ENCODE measurements at places on chromosomes 2 and 18.
A peak's percentile ranks its signal among the peaks of the same experiment; 100 is the strongest.

DNA sequence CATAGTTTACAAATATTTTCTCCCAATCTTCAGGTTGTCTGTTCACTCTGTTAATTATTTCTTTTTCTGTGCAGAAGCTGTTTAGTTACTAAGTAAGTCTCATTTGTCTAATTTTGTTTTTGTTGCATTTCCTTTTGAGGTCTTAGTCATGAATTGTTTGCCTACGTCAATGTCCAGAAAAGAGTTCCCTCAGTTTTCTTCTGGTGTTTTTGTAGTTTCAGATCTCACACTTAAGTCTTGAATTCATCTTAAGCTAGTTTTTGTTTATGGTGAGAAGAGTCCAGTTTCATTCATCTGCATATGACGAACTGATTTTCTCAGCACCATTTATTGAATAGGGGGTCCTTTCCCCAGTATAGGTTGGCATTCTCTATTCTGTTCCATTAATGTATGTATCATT is 1252.2 kb upstream of the TMEFF2 start:
- no peak for DNase-seq

- no peak for DNase-seq
Measured at GRCh38 chr2:230650585-230651137, 62.0 kb upstream of the CAB39 start.

- DNase-seq = peak; percentile 8
Measured at GRCh38 chr2:212227755-212228154, 310.8 kb downstream of the ERBB4 start.

GRCh38 chr2:194203898-194204297 is 1453.1 kb upstream of the SLC39A10 start:
- no peak for DNase-seq

DNA sequence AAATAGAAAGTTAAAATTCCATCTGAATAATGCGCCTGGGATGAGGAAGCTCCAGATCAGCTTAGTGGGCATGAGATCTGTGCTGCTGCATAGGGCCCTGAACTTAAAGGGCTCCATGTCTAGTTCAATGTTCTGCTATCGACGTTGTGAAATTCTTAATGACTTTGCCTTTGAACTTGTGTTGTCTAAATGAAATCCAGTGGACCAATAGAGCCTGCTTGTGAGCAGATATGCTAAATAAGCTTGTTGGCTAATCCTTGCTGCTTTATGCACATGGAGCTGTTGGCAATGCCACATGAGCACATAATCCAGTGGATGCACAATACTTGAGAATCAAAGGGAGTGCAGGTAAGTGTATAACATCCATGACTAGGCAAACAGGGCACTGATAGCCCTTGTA is 228.6 kb downstream of the TNS1 start:
- no peak for DNase-seq

DNA sequence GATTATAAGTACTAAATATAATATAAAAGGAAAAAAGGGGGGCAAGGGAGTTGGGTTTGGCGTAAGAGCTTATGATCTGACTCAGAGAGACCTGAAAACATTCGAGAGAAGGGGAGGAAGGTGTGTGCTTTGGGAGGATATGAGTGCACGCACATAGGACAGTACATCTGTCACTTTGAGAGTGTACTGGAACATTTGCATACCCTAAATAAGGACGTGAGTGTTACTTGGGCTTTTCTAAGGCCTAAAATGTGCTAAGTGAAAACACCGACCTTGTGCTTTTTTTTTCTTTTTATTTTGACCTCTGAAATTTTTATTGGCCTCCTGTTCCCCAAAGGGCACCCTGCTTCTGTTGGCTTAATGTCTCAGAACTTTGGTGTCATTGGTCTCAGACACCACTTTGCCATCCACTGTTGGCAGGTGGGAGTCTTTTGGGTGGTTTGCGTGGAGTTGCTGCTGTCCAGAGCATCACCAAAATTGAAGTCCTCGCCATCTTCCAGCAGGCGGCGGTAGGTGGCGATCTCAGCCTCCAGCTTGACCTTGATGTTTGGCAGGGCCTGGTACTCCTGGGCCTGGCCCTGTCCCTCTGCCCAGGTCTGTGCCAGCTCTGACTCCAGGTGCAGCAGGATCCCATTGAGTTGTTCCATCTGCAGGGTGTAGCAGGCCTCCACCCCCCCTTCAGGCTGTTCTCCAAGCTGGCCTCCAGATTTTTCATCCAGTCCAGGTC is 57.7 kb downstream of the CD28 start:
- DNase-seq = no peak

DNA sequence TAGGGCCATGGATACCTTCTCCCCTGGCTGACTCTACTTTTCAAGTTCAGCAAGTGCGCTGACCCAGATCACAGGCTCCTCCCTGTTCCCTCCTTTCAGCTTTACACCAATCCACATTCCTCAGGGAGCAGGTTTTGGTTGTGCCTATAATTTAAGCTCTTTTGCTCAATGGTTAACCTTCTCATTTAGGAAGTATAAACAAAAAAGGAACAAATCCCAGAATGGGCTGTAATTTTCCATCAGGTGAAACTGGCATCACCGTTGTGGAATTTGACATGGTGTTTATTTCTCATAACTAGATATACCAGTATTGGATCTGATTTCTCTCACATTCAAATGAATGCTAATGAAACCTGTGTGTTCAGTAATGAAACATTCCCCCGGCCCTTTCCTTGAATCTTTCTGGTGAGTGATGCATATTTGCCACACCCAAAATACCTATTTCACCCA is 13.6 kb downstream of the STRN start:
- peak; percentile 46 for DNase-seq

DNA sequence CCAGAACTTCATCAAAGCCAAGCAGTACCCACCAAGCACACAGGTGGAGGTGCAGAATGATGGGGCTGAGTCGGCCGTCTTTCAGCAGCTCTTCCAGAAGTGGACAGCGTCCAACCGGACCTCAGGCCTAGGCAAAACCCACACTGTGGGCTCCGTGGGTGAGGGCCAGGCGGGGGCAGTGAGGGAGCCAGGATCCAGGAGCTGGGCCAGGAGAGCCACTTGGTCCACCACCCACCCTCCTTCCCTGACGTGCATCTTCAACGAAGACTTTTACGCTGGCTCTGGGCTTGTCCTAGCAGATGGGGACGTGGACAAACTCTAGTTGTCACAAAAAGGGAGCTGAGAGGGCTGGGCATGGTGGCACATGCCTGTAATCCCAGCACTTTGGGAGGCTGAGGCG is 11.8 kb downstream of the VIL1 start:
- no peak for DNase-seq

- DNase-seq = no peak
Measured at GRCh38 chr2:18118703-18119102, 240.2 kb downstream of the KCNS3 start.

DNA sequence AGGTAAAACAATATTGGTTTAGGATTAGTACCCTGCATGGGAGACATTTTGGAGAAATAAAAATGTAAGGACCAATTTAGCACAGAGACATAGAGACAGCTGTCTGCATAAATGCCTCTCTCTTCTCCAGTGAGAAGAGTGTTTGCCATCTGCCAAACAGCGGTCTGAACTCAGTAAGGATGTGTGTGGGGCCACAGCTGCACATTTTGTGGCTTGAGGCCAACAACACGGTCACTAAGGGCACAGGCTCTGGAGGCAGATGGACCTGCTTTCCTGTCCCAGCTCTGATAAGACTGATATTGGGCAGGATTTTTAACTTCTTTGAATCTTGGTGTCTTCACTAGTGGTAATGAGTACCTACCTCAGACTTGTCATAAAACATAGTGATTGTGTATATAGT is 10.2 kb downstream of the ZBTB14 start:
- no peak for DNase-seq

GRCh38 chr2:172095146-172095904 is 7.4 kb downstream of the DLX2 start:
- DNase-seq = peak; percentile 65

All from iPS-NIHi11 (cell line).